Frontal cortex (tissue), 4 donors: ENCODE measurements at places on chromosomes 6 and 20.

GRCh38 chr6:161303628-161304340 is 29.9 kb upstream of the AGPAT4 start:
- DNase-seq: no peak

GRCh38 chr20:46970937-46971630 is 76.4 kb downstream of the EYA2 start:
- no peak for DNase-seq

GRCh38 chr20:48791014-48791413 is 36.8 kb downstream of the PREX1 start:
- DNase-seq: no peak

DNA sequence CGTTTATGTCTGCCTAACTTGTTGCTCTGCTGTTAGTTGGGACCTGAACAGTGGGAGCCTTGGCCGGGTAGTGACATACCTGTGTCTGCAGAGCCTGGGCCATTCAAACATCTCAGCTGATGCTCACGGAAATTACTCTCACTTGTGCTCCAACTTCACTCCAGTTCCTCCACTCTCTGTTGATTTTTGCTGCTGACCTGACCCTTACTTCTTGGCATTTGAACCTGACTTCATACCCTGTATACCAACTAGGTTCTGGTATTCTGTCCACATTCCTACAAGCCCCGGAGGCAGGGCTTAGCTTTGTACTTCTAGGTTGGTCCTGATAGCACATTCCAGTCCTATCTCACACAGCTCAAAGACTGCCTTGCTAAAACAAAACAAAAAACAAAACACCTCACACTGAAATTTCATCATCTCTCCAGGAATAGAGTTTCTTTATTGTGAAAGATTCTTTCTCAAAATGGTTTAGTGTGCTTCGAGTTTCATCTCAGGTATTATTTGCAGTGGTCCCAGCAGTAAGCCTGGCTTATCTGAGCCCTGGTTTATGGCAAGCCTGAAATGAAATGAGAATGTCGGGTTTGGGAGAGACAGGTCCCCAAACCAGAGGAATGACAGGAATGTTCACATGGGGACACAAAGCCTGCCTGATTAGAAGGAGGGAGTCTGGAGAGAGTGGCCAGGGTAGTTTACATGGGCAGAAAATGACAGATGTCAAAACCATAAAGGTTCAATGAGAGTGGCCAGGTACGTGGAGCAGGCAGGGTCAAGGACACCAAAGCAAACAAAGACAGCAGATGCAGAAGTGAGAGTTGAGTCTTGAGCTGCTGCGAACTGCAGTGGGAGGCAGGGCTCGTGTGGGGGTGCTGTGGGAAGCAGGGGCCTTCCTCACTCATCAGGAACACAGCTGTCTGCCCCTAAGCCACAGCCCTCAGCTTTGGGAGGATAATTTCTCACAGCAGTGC is 174.2 kb upstream of the HDAC2 start:
- no peak for DNase-seq

DNA sequence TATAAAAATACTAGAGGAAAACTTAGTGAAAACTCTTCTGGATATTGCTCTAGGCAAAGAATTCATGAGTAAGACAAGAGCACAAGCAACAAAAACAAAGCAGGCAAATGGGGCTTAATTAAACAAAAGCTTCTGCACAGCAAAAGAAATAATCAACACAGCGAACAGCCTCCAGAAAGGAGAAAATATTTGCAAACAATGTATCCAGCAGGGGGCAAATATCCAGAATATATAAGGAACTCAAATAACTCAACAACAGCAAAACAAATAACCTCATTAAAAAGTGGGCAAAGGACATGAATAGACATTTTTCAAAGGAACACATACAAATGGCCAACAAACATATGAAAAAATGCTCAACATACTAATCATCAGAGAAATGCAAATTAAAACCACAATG is 17.1 kb upstream of the HECA start:
- no peak for DNase-seq

GRCh38 chr6:97914912-97915311 is 631.9 kb upstream of the MMS22L start:
- no peak for DNase-seq

DNA sequence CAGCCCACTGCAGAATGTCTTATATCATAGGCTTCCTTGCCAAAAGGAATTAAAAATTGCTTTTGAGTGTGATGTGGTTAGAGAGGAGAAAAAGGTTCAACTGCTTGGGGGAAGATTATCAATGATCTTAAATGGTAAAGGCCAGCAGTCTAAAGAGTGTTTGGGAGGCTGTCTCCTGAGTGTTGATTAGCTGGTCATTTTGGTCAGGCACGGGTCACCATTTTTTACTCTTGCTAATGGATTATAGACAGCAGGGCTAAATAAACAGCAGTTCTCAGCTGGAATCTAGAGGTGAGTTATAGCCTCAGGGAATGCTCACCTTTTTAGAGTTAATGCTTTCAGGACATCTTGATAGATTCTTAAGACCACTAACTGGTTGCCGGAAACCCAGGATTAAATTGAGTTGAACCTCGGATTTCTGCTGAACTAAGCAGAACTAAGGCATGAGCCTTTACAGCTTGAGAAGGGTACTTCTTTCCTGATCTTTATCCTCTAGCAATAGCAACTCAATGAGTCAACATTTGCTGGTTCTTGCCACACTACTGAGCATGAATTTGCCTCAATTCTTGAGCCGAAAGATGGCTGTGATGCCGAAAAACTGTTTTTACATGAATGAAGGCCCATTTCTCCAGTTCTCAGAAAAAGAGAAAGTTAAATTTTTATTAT is 120.4 kb downstream of the LRRC1 start:
- no peak for DNase-seq

DNA sequence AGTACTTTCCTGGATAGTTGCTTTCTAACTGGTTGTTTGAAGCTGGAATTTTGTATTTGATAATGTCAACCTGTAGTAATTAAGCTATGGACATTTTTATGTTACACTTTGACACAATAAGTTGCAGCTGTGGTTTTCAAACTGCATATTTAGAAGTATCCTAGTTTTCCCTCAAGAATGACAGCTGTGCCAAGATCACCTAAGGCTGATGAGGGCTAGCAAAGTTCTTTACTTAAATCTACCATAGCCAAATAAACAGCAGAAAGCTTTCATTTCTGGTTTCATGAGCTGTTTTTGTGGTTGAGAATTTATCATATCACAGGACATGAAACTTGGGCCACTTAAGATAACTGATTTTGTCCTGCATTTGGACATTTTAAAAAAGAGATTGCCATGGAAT is 30.6 kb downstream of the FAM229B start:
- DNase-seq: no peak

GRCh38 chr6:42001506-42001905 is 48.8 kb upstream of the TAF8 start:
- DNase-seq: no peak

- no peak for DNase-seq
Measured at GRCh38 chr6:125802383-125802782, 11.6 kb downstream of the NCOA7 start.

DNA sequence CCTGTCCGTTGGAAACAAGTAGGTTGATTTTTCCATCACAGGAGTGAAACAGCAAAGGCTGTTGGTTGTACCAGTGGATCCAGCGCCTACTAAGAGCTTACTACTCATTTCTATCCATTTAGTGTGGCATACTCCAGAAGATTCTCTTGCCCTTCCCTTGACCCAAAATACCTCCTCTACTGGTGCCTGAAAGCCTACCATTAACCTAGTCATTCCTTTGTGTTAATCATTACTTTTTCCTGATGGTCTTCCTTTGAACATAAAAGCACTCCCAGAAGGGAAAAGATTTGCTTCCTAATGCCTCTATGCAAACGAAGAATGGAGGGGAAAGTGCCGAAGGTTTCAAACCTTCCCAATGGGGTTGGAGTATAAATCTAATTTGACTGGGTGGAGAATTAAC is 123.3 kb downstream of the QRSL1 start:
- no peak for DNase-seq

GRCh38 chr6:79684876-79685275 is 53.7 kb downstream of the SH3BGRL2 start:
- no peak for DNase-seq

DNA sequence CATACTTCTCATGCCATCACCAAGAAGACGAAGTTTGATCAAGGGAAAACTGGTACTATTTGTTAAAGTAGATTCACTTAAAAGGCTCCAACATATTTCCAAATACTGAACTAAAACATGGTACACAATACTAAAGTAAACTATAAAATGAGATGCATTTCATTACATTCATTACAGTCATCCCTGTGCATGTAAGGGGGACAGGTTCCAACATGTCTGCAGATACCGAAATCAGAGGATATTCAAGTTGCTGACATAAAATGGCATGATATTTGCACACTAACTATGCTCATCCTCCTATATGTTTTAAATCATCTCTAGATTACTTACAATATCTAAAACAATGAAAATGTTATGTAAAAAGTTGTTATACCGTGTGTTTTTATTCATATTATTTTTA is 893.9 kb upstream of the MANEA start:
- DNase-seq: no peak

- DNase-seq: no peak
Measured at GRCh38 chr6:130359736-130360135, 6.1 kb upstream of the TMEM200A start.

- no peak for DNase-seq
Measured at GRCh38 chr6:46097366-46097765, 32.4 kb upstream of the ENPP4 start.

GRCh38 chr20:43844778-43845614 is 69.7 kb upstream of the TOX2 start:
- no peak for DNase-seq

DNA sequence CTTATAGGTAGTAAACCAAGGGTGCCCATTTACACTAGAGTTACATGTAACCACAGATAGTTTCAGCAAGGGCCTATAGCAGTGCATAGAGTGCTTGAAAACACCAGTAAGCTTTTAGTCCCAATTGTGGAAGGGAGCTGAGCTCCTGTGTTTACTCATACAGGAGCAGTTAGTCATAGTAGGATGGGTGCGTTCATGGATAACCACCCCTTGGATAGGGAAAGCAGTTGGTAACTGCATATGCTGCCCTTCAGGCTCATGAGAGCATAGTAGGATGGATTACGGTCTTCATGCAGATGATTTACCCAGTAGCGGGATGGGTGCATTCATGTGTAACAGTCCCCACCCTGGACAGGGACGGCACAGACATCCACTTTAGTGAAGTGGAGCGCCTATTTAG is 45.1 kb downstream of the OR2B6 start:
- DNase-seq: no peak

DNA sequence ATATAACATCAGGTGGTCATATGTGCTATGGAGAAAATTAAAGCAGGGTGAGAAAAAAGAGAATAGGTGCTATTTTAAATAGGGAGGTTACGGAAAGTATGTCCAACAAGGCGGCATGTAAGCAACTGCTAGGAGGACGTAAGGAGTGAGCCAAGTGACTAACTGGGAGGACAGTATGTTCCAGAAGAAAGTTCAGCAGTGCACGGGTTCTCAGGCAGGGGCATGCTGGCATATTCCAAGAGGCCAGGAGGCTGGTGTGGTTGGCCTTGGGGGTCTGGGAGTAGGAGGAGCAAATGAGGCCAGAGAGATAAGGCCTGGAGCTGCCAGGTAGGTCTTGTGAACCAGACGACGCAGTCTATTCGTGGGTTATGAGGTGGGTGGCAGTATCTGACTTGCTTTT is 112.4 kb downstream of the ARMC2 start:
- no peak for DNase-seq

GRCh38 chr6:540490-540889 is 116.4 kb downstream of the HUS1B start:
- no peak for DNase-seq

DNA sequence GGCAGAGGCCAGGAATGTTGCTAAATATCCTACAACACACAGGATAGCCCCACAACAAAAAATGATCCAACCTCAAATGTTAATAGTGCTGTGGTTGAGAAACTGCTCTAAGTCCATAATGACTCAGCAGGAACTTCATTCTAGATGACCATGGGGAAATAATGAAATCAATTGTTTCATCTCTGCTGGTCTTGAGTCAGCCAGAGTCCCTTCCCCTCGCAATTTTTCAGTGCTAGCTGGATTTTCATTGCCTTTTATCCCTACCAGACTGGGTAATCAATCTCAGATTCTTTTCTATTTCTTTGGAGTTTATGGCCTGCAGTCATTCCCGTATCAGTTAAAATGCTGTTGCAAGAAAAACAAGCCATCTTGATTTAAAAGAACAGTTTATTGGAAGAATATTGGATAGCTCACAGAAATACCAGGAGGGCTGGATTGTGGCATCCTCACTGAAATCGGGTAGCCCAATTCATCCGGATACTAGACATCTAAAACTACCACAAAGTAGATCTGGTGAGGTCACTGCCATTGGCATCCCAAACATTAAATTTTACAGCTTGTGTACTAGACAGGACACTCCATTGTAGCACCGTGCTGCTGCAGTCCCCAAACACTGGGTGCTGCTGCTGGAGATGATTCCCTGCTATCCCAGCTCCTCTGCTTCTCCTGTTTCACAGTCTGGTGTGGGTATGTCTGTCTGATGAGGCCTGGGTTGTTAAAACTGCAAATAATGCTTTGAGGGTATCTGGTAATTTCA is 30.3 kb upstream of the POPDC3 start:
- DNase-seq: no peak

- DNase-seq: no peak
Measured at GRCh38 chr6:13655700-13656099, 40.6 kb downstream of the NOL7 start.

DNA sequence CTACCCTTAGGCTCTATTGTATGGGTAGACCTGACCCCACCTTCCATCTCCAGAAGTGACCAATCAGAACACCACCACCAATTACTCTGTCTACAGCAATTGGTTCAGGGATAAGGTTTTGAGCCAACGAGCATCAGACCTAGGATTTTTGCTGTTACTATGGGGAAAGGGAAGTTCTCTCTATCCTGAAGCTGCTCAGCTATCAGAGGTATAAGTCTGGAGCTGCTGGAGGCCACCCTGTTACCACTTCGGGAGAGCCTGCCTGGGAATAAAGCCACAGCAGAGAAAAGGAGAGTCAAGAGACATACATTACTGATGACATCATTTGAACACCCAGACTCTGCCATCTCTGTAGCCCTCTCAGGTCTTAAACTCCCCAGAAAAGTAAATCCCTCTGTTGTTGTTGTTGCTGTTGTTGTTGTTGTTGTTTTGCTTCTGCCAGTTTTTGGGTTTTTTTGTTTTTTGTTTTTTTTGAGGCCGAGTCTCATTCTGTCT is 94.5 kb downstream of the PREX1 start:
- no peak for DNase-seq

- no peak for DNase-seq
Measured at GRCh38 chr6:87699576-87699975, 2.5 kb downstream of the AKIRIN2 start.

- DNase-seq: no peak
Measured at GRCh38 chr6:85660181-85660611, 17.5 kb upstream of the SYNCRIP start.

- DNase-seq: no peak
Measured at GRCh38 chr6:130178692-130179091, 44.1 kb downstream of the SAMD3 start.

DNA sequence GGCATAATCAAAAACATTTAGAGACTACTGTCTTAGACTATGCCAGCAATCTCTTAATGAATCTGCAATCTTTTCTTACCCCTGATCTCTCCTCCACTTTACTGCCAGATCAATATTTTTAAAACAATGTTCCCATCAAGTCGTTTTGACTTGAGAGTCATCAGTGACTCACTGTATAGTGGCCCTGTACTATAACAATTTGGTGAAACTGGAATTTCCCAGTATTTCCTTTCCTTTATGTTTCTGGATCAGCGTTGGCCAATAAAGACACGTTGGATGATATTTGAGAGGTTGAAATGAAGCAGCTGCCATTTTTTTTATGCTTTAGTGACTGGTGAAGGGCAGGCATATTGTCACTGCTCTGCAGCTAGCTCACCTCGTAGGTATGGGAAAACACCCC is 10.1 kb upstream of the SMIM13 start:
- no peak for DNase-seq

GRCh38 chr6:83517500-83517899 is 5.2 kb downstream of the PRSS35 start:
- no peak for DNase-seq
